ENCODE measurements at places on chromosomes 11 and 22. TPM values are rescaled to one million over a fixed set of nuclear protein-coding genes. Genes with fewer than 3 reads are reported as not detected.

Gene CNTF
- 0.41 TPM for polyA plus RNA-seq

Gene MOV10L1
- polyA plus RNA-seq = 0.62 TPM

Gene PKP3
- 1.9 TPM for polyA plus RNA-seq

Gene OR52I2
- polyA plus RNA-seq = not detected

Gene UCP3
- polyA plus RNA-seq = 0.28 TPM

Gene TSPO
- polyA plus RNA-seq = 173 TPM

Gene TEX54
- polyA plus RNA-seq = not detected

Gene ZBTB44
- 13.1 TPM for polyA plus RNA-seq

Gene PLEKHB1
- polyA plus RNA-seq = 30.4 TPM

Gene TMEM132A
- 17.2 TPM for polyA plus RNA-seq

Gene OR5A1
- not detected for polyA plus RNA-seq

Gene CRYBA4
- not detected for polyA plus RNA-seq

All from kidney (tissue), 22 donors.